Esophagus squamous epithelium (tissue), 5 donors: ENCODE measurements at places on chromosomes 6 and 20. TPM values are rescaled to one million over a fixed set of nuclear protein-coding genes. Genes with fewer than 3 reads are reported as not detected.

The SMLR1 gene
- total RNA-seq: not detected

The TCF15 gene
- not detected for total RNA-seq

- H3K27me3 ChIP-seq: no peaks in the 10 kb centered on the region
- DNase-seq: no peak
- no peak overlapping the region for H3K4me3 ChIP-seq
- H3K27ac ChIP-seq: no peak overlapping the region
- no peaks in the 10 kb centered on the region for H3K36me3 ChIP-seq
Measured at GRCh38 chr20:51422514-51423289, 119.8 kb downstream of the NFATC2 start.

- no peaks in the 10 kb centered on the region for H3K4me1 ChIP-seq
- no peaks in the 10 kb centered on the region for H3K27me3 ChIP-seq
- no peak for DNase-seq
- H3K27ac ChIP-seq: no peak overlapping the region
- H3K36me3 ChIP-seq: no peaks in the 10 kb centered on the region
Measured at GRCh38 chr6:146408583-146408982, 135.1 kb upstream of the RAB32 start.

GRCh38 chr6:130143709-130144108 is 79.0 kb downstream of the SAMD3 start:
- H3K27ac ChIP-seq: no peak overlapping the region
- H3K4me3 ChIP-seq: no peak overlapping the region
- H3K27me3 ChIP-seq: no peaks in the 10 kb centered on the region
- DNase-seq: no peak
